DMS153 (cell line): ENCODE measurements at places on chromosomes 5 and 9.

GRCh38 chr9:37437621-37438020 lies 15.1 kb downstream of the GRHPR start:
- DNase-seq: no peak

GRCh38 chr9:131233995-131234394 lies 42.3 kb downstream of the FAM78A start:
- DNase-seq: no peak

- no peak for DNase-seq
Measured at GRCh38 chr5:121175986-121176385, 675.7 kb upstream of the FTMT start.

DNA sequence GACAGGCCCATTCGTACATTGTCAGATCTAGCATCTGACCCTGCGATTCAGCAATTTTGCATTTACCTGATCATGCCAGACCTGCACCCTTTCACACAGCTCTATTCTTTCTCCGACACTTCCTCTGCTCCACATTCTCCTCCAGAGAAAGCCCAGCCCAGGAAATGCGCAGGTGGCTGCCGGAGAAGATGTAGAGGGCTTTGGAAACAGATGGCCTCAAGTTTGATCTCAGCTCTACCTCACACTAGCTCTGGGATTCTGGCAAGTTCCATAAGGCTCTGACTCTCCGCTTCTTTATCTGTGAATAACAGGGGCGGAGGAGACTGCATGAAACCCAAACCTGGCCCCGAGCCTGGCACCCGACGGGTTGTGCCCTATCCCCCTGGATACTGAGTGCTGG lies 61.5 kb downstream of the GABBR2 start:
- DNase-seq: no peak

DNA sequence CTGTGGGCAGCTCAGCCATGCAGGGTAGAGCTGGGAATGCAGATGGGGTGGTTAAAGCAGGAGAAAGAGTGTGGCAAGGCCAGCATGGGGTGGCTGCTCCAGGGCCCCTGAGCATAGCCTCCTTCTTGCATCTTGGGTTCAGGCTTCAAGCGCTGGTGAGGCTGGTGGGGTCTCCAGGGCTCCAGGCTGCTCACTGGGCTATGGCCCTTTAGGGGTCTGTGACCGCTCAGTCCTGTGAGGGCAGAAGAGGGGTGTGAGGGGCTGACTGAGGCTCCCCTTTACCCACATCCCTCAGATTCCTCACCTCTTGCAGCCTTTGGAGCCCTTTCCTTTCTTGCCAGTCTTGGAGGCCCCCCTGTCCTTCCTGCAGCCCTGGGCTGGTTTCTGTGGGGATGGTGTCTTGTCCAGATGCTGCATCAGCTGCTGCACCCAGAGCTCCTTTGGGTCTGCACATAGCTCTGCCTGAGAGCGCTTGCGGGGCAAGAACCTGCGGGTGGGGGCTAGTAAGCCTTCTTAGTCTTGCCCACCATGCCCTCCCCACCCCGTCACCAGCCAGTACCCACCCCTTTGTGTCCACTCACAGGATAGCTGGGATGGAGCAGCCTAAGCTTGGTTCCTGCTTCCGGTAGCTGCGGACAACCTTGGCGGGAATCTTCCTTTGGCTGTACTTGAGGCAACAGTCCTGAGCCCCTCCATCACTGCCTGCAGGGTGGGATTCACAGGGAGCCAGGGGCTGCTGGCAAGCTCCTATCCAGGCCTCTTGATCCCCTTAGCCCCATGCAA lies 549 bp downstream of the CCL21 start:
- DNase-seq: no peak

DNA sequence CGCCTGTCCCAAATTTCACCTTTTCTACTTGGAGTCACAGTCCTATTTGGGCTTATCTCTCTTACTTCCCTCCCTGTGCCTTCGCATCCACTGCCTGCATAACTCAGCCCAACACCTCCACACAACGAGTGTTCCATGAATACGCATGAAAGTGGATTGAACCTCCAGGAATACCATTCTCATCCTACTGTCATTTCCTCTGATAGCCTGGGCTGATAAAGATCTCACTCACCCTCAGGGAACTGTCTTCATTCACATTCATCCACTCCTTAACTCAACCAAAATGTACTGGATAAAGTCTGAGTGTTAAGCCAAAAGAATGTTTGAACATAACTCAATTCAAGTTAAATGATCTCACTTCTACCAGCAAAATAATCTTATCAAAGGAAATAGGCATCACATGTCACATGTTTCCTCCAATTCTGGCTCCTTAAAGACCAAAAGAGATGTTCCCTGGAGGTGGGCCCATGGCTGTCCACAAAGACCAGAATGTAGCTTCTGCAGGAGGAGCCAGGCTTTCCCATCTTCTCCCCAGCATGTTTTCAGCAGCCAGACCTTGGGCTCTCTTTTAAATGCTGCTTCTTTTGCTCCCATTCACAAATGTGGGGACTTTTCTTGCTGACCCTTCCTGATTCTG lies 28.4 kb upstream of the TRIO start:
- DNase-seq: no peak

DNA sequence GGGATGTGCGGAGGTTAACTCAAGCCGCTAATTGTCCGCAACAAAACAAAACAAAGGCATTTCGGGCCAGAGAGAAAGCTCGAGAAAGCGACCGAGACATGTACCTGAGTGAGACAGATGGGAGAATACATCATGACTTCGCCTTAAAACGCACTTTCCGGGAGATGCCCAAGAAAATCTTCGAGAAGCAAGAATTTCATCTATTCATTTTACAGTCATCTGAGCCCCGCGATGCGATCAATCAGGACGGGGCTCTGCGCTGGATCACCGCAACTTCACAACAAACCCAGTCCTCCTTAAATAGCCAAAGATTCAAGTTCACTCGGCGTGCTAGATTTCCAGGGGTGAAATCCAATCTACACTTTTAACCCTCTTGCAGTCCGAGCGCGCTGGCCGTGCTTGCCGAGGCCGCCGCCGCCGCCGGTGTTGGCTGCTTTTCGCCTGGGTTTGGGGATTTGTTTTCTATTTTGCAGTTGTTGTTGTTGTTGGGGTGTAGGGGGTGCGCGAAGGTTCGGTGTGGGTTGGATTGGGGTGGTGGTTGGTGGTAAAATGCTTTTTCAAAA lies 482 bp downstream of the NFIB start:
- no peak for DNase-seq

DNA sequence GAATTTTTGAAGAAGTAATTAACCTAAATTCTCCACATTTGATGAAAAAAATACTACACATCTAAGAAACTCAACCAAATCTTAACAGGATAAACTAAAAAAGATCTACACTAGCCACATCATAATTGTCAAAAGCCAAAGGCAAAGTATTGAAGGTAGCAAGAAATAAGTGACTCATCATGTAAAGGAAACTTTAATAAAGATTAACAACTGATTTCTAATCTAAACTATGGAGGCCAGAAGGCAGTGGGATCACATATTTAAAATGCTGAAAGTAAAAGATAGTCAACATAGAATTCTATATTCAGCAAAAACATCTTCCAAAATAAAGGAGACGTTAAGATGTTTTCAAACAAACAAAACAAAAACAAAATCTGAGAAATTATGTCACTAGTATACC lies 2002.9 kb downstream of the MAT2B start:
- DNase-seq: no peak

DNA sequence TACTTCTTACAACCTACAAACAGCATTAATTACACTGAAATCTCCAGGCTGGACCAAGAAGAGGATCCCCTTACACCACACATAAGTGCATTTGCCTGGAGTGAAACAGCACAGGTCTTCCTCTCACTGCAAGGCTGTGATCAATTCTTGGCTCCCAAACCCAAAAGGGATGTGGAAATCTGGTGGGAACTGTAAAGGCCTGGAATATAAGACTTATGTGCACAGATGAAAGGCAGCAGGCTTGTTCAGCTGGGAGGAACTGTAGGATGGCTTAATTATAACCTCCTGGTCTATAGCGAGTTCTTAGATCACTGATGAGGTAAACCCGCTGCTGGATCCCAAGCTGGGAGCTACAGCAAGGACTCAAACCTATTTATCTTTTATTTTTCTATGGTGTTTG lies 182.9 kb upstream of the TNC start:
- DNase-seq: no peak

- no peak for DNase-seq
Measured at GRCh38 chr5:58491216-58491892, at the start of gene GAPT. Gene GAPT (plus strand): TSS chr5:58491435. CDS start chr5:58494537, 3,102 bp downstream.

DNA sequence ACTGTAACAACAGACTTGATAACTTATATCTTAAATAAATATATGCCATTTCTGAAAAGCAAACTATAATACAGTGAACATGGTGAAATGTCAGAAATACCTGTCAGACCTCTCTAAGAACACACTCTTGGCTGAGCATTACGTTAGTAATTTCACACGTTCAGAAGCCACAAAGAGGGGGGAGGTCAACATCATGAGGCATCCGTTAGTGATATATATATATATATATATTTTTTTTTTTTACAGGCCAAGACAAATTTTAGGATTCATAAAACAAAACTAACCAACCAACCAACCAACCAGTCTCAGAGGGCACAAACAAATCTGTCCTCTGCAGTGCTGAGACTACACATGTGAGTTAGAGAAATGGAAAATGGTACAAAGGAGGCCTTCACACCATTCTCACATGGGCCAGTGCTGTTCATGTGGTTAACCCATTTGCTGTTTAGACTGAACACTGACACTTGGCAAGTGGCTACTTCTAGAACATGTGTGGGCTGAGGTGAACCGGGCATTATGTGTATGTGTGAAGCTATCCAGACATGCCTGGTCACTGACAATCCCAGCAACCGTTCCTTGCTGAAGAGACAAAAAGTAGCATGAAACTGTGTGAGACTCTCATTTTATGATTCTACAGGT lies 54.5 kb downstream of the ELL2 start:
- DNase-seq: no peak

DNA sequence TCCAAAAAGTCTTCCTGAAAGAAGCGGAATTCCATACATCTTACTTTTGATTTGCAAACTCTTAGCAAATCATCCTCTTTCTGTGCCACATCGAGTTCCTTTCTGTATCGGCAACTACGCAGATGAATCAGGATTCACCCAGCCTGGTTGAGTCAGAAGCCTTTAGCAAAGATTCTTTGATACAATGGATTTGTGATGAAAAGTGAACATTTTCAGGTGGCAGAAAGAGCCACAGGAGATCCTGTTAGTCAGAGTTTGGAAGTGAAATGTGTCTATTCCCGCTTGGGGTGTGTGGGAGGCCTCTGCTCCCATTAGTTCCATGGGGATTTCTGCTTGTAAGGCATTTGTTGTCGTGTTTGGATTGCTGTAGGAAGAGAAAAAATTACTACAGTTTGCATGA lies 351.8 kb upstream of the WWC1 start:
- DNase-seq: no peak

GRCh38 chr5:180779985-180780610 lies 22.5 kb downstream of the MGAT1 start:
- no peak for DNase-seq

- DNase-seq: no peak
Measured at GRCh38 chr9:121750715-121751623, 99.5 kb downstream of the DAB2IP start.

DNA sequence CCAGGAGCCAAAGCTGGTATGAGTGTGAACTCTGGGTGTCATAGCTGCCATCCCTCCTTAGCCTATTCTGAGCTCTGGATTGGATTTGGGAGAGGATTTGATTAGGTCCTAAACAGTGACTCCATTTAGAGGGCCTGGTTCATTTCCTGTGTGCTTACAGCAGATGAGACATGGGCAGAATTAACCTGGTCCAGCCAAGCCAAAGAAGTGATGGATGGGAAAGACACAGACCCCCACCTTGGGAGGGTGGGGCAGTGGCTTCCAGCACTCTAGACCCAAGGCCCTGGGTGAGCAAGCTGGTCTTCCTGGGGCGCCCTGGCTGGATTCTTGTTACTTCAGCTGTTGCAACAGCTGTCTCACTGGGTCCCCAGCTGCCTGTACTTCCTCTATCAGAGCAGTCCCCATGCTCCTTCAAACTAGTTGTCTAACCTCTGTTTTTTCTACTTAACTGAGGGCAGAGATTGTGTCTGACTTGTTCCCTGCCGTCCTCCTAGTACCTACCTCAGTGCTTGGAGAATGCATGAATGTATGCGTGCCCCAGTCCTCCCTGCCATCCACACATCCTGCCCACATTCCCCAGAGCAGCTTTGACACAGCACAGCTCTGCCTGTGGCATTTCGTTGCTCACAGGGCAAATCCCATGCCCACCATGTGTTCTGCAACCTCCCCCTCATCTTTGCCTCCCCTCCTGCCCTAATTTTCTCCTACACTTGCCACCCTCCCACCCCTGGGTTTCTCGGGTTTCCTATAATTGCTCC lies 115.9 kb downstream of the RGS3 start:
- no peak for DNase-seq

- no peak for DNase-seq
Measured at GRCh38 chr5:16538006-16538405, 72.4 kb upstream of the ZNF622 start.

- DNase-seq: no peak
Measured at GRCh38 chr9:108663422-108663821, 192.4 kb downstream of the ACTL7B start.

- DNase-seq: no peak
Measured at GRCh38 chr5:136793300-136793699, 428.0 kb upstream of the TRPC7 start.

DNA sequence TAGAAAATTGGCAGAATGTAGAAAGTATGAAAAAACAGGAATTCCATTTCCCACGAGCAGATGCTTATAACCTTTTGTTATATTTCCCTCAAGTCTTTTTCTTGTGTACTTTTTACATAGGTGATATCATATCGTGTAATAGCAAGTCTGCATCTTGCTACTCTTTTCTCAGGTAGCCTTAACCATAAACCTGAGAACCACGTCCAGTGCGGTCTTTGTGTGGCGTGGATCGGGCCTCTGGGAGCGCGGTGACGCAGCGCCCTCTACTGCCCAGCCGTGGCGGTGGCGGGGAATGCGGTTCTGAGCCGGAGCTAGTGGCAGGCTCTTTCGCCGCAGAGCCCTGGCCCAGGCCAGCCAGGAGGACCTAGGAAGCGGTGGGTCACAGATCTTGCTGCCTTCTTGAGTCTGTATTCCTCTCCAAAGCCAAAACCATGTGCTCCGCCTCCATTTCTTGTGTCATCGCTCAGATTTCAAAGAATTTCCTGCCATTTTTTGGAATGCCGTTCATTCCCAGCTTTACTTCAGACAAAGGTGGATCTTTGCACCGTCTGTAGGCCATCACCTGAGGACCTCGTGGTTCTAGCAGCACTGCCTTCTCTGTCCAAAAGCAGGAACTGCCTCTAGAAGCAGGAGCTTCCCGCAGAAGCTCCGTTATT lies 71.9 kb downstream of the MVB12B start:
- no peak for DNase-seq

GRCh38 chr5:33890131-33891032 lies 1.4 kb downstream of the ADAMTS12 start:
- no peak for DNase-seq

- DNase-seq: no peak
Measured at GRCh38 chr9:123923884-123924283, 6.0 kb downstream of the DENND1A start.

GRCh38 chr9:125646217-125646616 lies 60.8 kb downstream of the MAPKAP1 start:
- DNase-seq: no peak

GRCh38 chr5:661891-662750 lies 31.0 kb downstream of the TPPP start:
- no peak for DNase-seq

GRCh38 chr5:122699201-122699600 lies 75.7 kb upstream of the SNX2 start:
- no peak for DNase-seq
